GM19239 (cell line): ENCODE measurements at places on chromosomes 13 and 19.

DNA sequence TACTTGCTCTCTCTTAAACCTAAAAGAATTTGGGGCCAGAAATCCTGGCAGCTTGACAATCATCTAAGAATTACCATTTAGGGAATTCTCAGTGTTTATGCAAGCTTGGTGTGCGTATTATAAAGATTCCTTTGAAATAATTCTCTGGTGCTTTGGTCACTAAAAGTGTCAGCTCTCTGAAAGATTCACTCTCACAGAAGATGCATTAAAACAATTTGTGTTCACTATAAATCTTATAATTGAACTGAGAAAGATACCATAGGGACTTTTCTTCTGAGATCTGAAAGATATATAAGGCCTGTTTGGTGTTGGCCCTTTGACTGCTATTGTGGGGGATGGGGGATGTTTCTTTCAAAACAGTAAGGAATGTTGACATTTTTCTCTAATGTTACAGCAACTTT is 27.3 kb downstream of the EPSTI1 start:
- no peak for DNase-seq

DNA sequence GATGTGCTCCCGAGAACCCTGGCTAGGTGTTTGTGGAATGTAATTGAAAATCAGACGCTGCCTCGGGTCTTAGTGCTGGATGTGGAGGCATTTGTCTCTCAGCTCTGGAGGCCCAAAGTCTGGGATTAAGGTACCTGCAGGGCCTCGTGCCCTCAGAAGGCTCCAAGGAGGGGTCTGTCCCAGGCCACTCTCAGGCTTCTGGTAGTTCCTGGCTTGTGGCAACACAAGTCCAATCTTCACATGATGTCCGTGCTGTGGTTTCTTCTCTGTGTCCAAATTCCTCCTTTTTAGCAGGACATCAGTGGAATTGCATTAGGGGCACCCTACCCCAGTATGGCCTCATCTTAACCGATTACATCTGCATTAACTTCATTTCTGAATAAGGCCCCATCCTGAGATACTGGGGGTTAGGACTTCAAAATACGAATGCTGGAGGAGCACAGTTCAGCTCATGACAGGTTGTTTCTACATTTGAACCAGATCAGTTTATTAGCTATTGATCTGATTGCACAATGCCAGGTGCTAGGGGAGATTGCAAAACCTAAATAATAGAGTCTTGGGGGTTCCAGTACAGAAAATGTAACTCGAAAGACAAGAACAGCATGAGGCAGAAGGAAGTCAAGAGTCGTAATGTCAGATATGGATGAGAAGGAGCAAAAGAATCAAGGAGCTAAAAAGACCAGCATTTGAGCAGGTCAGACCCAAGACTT is 3.9 kb downstream of the ARHGEF7 start:
- no peak for DNase-seq

DNA sequence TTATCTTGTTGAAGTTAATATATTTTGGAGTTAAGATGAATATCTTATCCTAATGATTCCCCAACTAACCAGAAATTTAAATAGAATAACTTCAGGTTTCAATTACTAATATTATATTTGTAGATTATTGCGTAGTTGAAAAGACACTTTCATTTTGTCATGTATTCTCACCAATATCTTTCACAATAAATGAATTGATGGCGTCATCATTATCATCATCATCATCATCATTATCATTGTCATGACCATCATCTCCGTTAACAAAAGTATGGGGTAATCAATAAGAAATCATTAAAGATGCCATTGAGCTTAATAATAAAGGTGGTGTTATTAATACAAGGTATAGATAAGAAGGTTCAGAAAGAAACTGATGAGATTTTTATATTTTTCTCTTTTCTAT is 768.8 kb upstream of the SLC10A2 start:
- DNase-seq, result no peak

GRCh38 chr19:16207063-16207462 is 9.4 kb downstream of the AP1M1 start:
- DNase-seq, result no peak

GRCh38 chr13:25085125-25085742 is 10.7 kb upstream of the PABPC3 start:
- no peak for DNase-seq
